ENCODE measurements at places on chromosomes 12 and 14.

DNA sequence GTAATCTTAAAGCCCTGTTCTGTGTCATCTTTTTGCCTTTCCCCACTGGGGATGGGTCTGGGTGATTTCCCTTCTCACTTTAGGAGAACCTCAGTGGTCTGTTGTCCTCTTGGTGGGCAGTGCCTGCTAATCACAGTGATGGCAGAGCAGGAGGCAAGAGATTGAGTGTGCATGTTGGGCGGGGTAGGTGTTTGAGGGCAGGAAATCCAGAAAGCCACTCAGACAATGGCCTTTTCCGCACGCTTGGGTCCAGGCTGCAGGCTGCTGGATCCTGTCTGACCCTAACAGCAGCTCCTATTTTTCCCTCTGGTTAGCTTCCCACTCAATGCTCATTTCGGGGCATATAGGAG, 13.7 kb upstream of the ITGA5 start:
- no peak for DNase-seq

GRCh38 chr12:115383668-115384067, 699.7 kb upstream of the TBX3 start:
- no peak for DNase-seq

DNA sequence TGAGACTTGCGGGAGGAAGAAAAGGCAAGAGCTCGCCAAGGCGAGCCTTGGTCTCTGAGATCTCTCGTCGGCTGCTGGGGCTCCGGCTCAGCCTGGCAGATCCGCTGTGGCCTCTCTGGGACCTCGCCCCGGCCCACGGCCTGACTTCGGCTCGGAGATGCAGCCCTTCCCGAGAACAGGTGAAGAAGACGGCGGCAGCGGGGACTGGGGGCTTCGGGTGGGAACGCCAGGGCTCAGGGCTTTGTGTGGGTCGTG, 6.0 kb upstream of the HOXC9 start:
- no peak for DNase-seq

- DNase-seq = peak; percentile 88
Measured at GRCh38 chr14:103512701-103513611, 9.7 kb downstream of the CKB start.

DNA sequence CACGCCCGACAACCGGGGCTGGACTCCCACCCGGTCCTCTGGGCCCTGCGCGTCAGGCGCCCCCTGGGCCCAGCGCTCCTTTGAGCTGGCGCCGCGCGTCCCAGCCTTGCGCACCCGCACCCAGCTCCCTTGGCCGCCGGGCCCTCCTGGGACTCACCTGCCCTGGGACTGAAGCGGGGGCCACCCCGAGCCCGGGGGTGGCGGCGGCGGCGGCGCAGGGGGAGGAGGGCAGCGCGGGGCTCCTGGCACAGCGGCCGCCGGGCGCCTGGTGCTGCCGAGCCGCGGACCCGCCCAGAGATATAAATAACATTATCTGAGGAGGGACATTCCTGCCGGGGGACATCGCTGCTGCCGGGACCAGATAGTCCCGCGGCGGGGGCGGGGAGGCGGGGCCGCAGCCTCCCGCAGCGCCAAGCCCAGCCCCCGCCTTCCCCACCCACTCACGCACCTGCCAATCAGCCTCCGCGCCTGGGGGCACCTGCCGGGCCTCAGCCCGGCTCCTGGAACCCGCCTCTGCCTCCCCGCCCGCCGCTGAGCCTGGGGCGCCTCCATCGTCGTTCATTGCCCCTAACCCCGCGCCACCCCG, at the start of gene SPTB:
Gene SPTB (minus strand): TSS at position 273 of the 586 bp plus-strand sequence. CDS start 56,813 bp downstream, outside the sequence.
- no peak for DNase-seq

DNA sequence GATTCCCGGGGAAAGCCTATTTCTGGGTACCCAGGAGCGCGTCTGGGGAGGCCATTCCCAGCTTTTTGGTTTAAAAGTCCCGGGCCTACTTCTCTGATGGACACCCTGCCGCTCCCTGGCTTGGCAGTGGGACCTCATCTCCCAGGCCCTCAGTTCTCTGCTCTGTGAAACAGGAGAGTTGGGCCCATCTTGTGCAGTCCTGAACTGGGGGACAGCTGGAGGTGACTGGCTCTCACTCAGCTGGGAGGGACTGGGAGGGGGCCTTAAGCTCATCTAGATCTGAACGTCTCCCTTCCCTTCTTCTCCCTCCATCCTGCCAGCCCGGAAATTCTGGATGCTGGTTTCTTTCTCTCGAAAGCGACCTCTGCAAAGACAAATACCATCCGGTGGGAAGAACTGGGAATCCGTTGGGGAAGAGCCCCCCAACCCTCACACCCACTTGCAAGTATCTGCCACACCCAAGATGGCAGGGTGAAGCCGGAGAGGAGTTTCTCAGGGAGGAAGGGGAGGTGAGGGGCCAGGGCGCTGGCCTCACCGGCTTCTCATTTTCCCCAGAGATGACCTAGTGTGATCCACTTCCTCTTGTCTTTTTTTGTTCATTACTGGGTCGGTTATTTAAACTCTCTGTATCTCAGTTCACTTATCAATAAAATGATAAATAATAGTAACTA, 1.4 kb downstream of the RIN3 start:
- DNase-seq = peak; percentile 44

DNA sequence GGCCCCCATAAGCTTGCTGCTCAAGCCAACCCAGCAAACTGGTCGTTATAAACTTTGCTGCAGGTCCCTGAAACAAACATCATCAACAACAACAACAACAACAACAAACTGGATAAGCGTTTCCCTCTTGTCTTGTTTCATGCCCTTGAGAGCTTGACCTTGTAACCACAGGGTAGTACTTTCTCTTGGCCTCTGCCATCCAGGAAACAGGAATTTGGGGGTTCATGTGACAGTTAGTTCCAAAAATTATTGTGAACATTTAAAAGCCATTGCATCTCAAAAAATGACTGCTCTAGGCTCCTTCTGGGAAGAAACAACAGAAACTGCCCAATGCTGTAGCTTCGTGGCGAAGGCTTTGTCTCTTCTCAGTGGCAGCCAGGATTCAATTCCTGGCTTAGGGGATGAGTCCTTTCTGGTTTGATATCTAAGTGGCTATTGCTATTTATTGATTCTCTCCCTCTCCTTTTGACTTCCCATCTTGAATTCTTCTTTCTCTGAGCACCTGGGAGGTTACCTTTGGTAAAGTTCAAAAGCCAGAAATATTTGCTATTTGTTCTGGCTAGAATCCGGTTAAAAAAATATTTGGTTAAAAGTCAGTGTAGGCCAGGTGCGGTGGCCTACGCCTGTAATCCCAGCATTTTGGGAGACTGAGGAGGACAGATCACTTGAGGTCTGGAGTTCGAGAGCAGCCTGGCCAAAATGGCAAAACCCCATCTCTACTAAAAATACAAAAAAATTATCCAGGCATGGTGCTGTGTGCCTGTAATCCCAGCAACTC, 52.0 kb upstream of the CPM start:
- no peak for DNase-seq

GRCh38 chr14:74426202-74426582, at the start of gene SYNDIG1L:
Gene SYNDIG1L, minus strand, starts transcription at chr14:74426210. Its CDS starts 16,466 bp downstream, at chr14:74409744.
- no peak for DNase-seq

DNA sequence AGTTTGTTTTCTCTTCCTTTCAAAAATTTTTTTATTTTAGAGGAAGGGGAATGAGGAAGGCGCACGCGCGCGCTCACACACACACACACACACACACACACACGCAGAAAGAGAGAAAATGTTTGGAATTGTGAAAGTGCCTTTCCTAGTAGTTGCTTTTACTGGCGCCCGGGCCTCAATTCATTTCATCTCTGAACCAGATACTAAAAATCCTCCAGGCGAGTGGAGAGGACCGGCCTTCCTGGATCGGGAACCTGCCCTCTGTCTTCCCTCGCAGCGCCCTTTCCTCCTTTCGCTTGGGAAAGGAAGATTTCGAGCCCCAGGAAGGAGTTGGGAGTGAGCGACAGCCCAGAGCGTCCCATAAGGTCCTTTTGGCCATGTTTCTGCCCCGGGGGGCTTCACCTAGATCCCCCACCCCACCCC, 7.8 kb upstream of the TBX3 start:
- no peak for DNase-seq

Data from inflammatory macrophage (primary cell).